ENCODE measurements at places on chromosomes 16 and 17.

GRCh38 chr17:36184023-36184765, 7.8 kb upstream of the TBC1D3B start:
- DNase-seq: no peak

DNA sequence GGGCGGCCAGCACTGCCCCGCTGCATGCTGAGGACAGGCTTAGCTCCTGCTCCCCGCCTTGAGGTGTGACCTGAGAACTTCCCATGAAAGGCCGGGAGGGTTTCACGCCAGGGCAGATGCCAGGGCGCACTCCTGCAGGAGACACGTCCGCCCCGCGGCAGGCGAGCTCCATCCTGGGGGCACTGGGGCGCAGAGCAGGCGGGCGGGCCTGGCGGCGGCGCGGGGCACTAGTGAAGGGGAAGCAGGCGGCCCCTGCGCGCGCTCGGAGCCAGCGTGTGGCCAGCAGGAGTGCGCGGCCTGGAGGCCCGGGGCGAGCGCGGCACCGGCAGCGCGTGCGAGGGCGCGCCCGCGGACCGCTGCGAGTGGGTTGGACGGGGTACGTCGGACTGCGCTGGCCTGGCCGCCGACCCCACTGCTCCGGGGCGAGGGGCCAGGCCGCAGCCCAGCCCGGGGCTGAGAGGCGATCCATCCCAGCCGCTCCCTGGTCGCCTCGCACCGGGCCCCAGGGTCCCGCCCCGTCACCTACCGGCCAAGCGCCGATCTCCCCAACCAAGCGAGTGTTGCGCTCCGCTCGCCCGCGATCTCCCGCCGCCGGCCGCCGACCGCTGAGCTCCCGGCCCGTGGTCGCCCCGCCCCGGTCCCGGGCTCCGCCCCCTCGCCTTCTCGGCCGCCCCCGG, at the start of gene MAP3K14:
Gene MAP3K14 (minus strand): TSS at position 587 of the 677 bp plus-strand sequence. CDS start 26,275 bp downstream, outside the sequence.
- no peak for DNase-seq

DNA sequence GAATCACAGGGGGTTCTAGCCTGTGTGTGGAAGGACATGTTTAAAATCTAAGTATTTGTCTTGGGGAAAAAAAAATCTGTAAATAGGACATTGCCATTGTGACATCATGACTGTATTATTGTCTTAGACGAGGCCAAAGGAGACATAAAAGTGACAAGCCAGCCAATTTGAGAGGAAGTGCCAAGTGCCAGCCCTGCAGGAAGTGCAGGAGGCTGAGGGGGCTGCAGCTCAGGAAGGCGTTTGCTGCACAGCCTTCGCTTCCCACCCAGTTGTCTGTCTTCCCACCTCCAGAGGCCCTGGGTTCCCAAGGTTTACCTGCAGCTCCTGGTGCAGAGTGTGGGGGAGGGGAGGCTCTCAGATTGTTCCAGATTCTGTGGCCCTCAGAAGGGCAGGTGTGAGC, 1.3 kb downstream of the ADCY7 start:
- no peak for DNase-seq

GRCh38 chr17:62101515-62101914, 36.4 kb upstream of the MED13 start:
- DNase-seq: no peak

DNA sequence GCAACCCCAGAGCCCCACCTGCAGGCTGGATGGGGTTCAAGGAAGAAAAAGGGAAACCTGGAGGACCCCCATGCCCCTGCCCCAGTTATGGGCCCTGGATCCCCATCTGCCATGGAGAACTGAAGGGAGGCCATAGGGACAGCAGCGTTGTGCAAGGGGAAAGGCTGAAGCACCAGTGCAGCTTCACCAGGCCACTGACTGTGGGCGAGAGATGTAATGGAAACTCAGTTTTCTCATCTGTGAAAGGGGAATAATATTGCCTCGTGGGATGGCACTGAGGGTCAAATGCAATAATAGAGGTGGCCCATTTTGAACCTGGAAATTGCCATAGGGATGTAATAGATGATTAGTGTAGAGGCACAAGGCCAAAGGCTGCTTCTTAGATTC, 9.9 kb upstream of the TSPOAP1 start:
- DNase-seq: no peak

- DNase-seq: no peak
Measured at GRCh38 chr17:73474370-73474988, 162.7 kb upstream of the CDC42EP4 start.

GRCh38 chr16:24685539-24686432, 43.7 kb upstream of the TNRC6A start:
- no peak for DNase-seq

- DNase-seq: no peak
Measured at GRCh38 chr17:75084039-75084660, 3.6 kb upstream of the SLC16A5 start.

DNA sequence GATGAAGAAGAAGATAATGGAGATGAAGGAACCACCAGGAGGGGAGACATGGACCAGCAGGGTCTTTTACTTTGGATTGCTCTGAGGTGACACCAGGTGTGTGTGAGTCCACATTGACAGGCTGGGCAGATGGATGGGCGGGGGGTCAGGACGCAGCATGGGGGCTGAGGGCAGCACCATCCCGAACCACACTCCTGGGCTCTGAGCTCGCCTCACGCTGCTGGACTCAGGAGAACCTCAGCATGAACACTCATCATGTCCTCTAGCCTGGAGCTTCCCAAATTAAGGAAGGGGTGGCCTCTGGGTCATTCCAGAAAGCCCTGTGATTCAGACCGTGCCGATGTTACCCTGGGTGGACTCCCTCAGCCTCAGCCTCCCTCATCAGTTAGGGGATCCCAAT, 50.4 kb upstream of the MAP3K14 start:
- DNase-seq: no peak

GRCh38 chr16:64364894-64365293, 757.0 kb downstream of the CDH11 start:
- DNase-seq: no peak

DNA sequence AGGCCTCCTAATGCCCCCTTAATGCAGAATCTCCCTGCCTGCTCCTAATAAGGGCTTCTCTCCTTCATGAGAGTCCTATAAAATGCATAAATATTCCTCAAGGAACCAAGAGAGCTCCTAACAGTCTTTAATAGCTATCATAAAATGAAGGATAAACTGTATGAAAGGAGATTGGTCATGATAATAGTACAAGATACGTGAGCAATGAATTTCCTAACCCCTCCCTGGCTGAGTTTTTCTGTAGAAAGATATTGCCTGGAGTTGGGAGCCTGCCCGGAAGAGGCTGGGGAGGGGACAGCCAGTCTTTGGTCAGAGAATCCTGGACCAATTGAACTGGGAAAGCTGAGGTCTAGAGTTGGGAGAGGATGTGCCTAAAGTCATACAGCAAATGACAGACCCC, 321.9 kb upstream of the CDH5 start:
- DNase-seq: no peak

DNA sequence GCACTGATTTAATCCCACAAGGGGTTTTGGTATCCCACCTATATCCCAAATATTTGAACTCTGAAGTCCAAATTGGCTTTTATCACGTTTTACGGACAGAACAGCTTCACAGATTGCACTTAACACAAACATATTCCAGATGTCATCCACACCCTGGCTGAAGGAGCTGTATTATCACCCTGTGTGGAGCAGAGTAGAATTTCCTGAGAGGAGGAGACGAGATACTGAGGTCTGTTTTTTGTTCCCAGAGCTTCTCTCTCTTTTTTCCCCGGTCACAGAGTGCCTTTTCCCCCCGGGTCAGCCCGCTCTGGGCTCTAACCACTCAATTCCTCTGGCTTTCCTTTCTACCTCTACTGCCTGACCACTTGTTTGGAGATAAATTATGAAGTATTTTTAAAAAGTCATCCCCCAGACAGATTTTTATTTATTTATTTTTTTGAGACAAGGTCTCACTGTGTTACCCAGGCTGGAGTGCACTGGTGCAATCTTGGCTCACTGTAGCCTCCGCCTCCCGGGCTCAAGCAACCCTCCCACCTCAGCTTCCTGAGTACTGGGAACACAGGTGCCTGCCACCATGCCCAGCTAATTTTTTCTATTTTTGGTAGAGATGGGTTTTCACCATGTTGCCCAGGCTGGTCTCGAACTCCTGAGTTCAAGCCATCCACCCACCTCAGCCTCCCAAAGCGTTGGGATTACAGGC, 30.7 kb downstream of the DNAH2 start:
- DNase-seq: no peak

- no peak for DNase-seq
Measured at GRCh38 chr17:10752696-10753095, 22.9 kb upstream of the TMEM220 start.

GRCh38 chr16:90044111-90044551, 24.9 kb upstream of the DBNDD1 start:
- no peak for DNase-seq

DNA sequence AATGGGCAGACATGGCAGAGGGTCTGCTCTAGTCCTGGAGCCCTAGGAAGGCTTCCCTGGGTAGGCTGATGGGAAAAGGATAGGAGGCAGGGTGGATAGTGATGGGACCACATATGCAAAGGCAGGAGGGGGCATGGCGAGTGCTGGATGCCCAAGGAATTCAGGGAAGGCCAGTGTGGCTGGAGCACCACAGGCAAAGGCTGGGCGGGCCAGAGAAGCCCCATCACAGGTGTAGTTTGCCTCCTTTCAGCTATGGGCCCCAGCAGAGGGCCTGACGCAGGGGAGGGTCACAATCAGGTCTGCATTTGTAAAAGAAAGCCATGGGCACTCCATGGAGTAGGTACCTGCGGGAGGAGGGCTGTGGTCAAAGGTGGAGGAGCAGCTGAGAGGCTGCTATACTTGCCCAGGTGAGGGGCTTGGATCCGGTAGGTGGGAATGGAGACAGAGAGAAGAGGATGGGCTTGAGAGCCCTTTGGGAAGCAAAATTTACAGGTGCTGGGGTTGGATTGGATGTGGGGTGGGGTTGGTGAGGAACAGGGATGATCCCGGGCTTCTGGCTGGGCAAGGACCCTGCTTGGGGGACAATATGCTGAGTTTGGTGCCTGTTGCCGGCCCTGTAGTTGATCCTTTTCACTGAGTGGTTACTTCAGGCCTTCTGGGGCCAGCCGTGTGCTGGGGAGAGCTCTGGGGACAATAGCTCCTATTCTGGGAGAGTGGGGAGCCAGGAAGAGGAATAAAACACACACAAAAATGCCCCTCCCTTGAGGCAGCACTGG, 6.5 kb upstream of the COL1A1 start:
- DNase-seq: no peak

DNA sequence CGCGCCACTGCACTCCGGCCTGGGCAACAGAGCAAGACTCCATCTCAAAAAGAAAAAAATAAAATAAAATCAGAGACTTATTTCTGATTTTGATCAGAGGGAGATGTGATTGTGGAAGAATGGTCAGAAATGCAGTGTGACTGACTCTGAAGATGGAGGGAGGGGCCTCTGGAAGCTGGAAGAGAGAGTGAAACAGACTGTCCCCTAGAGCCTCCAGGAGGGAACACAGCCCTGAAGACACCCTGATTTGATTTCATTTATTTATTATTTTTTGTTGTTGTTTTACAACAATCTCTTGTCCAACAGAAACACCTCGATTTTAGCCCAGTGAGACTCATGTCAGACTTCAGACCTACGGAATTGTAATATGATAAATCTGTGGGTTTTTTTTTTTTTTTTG, 26.1 kb downstream of the BCL7C start:
- DNase-seq: no peak

GRCh38 chr17:42243493-42243982, 32.7 kb downstream of the STAT5B start:
- no peak for DNase-seq

DNA sequence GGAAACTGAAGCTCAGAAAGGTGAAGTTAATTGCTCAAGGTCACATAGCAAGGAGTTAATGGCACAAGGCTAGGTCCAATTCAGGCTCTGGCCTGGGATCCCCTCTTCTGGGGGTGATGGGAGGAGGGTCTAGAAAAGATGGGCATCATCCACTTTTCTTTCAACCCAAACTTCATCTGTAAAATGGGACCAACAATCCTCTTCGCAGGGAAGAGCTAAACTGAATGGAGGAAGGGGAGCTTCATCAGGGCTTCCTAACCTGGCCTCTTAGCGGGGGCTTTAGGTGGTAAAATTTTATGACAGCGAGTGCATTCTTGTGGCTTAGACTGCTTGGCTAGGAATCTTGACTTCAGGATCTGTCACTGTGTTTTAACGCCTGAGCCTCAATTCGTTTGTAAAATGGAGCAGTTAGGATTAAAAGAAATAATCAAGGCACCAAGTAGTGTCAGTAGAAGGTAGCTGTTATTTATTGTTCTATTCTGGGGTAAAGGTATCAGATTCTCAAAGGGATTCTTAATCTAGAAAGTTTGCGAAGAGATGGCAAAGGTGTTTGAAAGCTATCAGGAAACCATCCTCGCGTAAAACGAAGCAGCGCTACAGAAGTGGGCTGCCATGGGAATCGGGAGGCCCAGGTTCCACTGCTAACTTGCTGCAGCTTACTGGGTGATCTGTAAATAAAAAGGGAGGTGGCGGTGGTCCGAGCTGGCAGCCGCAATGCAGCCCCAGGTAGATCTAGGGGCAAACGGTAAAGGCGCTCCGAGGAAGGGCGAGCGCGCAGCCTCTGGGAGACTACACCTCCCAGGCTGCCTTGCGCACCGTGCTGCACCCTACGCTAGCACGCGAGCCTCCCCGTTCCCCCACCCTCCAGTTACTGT, 1.5 kb upstream of the SRCAP start:
- no peak for DNase-seq

GRCh38 chr17:45030733-45031132, 20.7 kb downstream of the DCAKD start:
- no peak for DNase-seq

DNA sequence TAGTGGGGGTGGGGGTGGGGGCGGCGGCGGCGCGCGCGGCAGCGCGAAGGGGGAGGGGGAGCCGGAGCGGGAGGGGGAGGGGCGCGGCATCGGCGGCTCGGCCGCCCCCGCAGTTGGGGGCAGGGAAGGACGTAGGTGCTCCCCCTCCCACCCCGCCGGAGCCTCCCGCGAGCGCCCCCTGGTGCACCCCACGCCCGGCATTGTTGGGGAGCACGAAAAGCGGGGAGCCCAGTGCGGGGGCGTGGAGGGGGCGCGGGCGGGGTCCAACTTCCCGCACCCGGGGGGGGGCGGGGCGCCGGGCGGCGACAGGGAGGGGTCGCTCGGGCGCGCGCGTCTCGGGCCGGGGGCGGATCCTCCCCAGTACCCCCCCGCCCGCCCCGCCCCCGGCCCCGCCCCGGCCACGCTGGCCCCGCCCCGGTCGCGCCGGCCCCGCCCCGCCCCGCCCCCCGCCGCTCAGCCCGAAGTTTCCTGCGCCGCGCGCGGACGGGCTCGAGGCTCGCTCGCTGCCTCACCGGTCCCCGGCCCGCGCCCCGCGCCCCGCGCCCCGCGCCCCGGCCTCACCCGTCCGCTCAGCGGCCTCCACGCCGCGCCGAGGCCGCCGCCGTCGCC, at the start of gene CACNA1H:
Gene CACNA1H (plus strand): TSS at position 456 of the 609 bp plus-strand sequence. CDS start 632 bp downstream, outside the sequence.
- no peak for DNase-seq

GRCh38 chr17:38867968-38868816, 1.7 kb upstream of the LASP1 start:
- DNase-seq: no peak

- no peak for DNase-seq
Measured at GRCh38 chr17:5899496-5900195, 170.5 kb upstream of the WSCD1 start.
